ENCODE measurements at places on chromosomes 5 and 9. TPM values are rescaled to one million over a fixed set of nuclear protein-coding genes. Genes with fewer than 3 reads are reported as not detected.

DNA sequence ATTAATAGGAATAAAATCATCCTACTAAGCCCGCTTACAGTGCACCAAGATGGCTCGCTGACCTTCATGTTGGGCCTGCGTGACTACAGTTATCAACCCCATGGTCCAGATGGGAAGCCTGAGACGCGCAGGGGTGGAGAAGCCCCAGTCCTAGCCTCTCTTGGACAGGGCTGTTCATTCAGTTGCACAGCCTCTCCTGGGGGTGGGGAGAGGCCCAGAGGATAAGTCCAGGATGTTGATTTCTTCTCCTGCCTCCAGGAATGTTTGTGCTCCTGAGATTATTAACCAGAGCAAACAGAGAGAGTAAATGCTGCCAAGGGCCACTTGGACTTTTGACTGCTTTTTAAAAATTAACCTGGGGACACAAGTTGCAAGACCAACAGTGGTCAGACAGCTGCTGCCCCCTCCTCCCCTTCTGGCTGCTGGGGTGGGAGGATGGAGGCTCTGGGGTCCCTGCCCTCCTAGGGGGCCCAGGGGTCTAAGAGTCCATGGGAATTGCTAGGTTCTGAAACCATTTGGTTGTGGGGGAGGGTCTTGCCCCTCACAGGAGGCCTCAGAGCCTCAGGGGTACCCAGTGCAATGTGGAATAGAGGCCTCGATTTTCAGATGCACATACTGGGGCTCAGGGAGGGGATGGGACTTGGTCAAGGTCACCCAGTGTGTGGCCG is 2.8 kb upstream of the AMBP start:
- DNase-seq, result no peak

- DNase-seq, result peak; percentile 16
Measured at GRCh38 chr9:73200694-73201452, 49.2 kb downstream of the ANXA1 start.

DNA sequence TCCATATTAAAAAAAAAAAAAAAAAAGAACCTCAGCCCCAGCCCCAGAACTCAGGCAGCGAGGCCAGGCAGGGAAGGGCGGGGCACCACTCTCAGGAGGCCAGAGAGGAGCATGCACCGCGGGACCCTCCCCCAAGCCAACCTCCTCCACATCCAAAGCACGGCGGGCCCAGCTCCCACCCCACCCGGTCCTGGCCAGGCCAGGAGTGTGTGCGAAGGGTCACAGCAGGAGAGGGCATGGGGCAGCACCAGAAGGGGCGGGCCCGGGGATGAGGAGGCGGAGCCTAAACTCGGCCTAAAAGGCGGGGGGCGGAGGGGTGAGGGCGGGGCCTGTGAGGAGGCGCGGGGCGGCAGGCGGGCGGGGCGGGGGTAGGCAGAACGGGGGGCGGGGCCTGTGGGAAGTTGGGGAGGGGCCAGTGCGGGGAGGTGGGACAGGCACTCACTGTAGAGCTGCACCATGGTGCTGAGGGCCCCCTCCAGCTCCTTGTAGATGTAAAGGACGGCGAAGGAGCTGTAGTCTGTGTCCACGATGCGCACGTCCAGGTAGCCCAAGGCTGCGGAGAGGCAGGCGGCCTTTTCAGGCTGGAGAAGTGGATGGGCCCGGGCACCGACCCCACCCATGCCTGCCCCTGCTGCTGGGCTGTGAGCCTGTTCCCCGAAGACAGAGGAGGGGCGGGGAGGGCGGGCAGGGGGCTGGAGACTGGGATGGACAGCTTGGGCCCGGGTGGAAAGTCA is 1.2 kb downstream of the LCN15 start:
- no peak for DNase-seq

SMIM33 gene
- polyA plus RNA-seq, result 0.07 TPM

CBY3 gene
- polyA plus RNA-seq, result 0.53 TPM

Data from left lung (tissue), 14 donors.